Mucosa of gallbladder (tissue), 1 donor: ENCODE measurements at places on chromosomes 2 and 18.
A peak's percentile ranks its signal among the peaks of the same experiment; 100 is the strongest.

DNA sequence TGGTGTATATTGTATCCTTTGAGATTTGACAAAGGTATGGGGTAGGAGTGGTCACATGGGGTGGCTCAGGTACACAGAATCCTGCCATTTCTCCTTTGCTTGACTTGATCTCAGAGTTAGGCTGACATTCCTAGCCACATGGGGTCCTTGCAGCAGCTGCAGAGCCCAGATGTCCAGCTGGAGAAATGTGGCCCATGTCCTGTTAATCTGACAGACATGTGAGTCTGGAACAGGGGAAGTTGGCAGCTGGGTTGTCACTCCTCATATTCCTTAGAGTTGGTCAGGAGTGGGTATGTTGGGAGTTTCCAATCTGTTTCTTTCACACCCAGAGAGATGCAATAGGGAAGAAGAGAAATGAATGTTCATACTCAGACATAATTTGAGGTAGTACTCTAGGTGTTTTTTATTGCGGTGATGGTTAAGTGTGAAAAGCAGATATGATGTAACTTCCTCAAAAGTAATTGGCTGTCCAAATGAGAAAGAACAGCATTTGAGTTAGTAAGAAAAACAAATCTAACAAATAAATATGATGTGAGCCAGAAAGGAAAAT is 402.6 kb upstream of the MEIS1 start:
- DNase-seq, result no peak

DNA sequence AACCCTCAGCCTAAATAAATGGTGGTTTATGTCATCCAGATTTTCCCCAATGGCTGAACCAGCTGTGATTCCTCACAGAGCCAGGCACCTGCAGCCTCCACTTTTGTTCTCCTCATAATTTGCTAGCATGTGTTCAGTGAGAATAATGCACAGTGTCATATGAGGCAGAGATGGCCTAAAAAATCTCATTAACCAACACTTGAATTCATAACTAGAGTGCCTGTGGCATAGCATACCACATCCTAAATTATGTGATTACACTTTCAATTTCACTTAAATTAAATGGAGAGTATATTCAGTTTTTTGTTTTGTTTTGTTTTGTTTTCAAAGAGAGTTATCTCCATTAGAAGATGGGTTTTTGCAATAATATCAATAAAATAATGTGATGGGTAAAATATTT is 488.0 kb downstream of the CBLN2 start:
- DNase-seq, result no peak

GRCh38 chr2:143261986-143262385 is 132.8 kb downstream of the ARHGAP15 start:
- DNase-seq, result no peak

DNA sequence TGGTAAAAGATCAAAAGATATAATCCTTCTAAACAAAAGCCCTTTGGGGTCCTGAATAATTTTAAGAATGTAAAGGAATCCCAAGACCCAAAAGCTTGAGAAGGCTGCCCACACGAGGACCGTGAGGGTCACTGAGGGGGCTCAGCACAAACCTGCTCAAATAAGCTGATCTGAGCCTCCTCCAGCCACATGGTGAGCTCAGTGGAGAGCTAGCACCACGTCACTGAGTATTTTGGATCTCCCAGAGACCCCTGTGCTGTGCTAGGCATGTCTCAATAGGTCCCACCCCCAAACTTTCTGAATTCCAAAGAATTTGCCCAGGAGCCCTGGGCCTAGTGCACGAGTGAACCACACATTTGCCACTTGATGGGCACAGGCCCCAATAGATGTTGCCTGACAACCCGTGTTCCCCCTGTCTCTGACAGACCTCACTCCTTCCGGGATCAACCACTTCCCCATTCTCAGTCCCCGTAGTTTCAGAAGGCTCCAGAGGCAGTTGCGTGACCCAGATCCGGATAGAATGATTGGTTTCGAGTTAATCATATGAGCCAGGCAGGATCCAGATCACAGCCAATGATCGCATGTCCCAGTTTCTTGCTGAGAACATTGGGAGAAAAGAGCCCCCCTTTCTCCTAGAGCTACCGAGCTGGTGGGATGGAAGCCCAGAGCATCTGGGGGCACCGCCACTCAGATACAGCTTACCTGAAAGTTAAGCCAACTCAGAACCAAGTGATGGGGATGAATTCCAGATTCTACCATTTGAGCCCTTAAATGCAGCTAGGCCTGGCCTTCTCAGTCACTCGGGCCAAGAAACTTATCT is 203.8 kb downstream of the TNS1 start:
- DNase-seq, result peak; percentile 46

DNA sequence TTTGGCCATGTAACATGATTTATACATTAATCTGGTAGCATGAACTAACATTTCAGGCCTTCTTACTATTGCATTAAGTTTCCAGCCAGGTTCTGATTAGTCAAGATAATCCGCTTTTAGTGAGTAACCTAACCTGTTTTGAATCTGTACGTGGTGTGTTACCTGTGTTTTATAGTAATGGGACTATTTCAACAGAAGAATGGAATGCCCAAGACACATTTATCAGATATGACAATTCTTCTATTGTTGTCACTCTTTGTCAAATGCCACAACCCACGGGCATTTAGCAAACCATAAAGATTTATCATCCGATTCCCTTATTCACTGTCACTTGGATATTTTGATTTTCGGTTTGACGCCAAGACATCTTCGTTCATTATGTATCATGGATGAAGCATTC is 117.9 kb downstream of the ETAA1 start:
- no peak for DNase-seq

DNA sequence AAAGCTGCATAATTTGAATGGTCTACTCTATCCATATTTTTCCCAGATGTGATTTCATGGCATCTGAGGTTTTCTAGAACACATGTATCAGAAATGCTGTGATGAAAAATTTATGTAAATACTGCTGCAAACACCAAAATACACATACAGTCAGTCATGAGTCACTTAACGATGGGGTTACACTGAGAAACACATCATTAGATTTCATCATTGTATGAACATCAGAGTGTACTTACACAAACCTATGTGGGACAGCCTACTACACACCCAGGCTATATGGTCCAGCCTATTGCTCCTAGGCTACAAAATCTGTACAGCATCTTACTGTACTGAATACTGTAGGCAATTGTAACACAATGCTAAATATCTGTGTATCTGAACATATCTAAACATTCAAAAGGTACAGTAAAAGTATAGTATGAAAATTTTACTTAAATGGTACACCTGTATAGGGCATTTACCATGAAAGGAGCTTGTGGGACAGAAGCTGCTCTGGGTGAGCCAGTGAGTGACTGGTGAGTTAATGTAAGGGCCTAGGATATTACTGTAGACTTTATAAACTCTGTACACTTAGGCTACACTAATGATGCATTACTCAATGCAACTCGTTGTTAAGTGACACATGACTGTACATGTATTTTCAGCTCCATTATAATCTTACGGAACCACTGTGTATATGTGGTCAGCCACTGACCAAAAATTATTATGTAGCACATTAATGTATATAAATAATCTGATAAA is 33.5 kb downstream of the PNO1 start:
- DNase-seq, result no peak

GRCh38 chr2:173647681-173648311 is 293.1 kb downstream of the CDCA7 start:
- DNase-seq, result no peak

DNA sequence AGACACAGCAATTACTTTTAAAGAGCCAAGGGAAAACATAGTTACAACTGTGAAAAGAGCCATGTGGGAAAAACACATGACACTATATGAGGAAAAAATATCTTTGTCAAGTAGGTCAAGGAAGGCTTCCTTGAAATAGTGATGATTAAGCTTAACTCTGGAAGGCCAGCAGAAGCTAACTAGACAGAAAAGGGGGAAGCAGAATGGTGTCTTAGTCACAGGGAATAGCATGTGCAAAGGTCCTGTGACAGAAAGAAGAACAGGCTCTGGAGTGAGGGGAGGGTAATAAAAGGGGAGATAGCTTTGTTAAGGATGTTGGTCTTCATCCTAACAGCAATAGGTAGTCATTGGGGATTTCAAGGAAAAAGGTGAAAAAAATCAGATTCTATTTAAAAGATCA is 64.0 kb downstream of the ARHGAP25 start:
- DNase-seq, result no peak

DNA sequence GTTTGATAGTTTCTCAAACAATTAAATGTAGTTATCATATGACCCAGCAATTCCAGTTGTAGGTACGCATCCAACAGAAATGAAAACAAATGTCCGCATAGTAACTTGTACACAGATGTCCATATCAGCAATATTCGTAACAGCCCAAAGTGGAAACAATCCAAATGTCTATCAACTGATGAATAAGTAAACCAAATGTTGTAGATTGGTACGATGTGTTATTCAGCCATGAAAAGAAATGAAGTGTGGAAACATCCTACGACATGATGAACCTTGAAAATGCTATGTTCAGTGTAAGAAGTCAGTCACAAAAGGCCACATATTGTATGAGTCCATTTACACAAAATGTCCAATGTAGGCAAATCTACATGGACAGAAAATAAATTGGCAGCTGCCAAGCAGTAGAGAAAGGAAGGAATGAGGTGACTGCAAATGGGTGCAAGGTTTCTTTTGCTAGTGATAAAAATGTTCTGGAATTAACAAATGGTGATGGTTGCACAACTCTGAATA is 26.9 kb downstream of the GAREM1 start:
- no peak for DNase-seq

GRCh38 chr2:55943466-55943865 is 19.9 kb upstream of the EFEMP1 start:
- no peak for DNase-seq

- DNase-seq, result no peak
These were observed 18.5 kb upstream of the EML6 start for GRCh38 chr2:54704688-54705605.
